ENCODE measurements at places on chromosomes 7 and 10.
A peak's percentile ranks its signal among the peaks of the same experiment; 100 is the strongest.

- DNase-seq: peak; percentile 34
Observed at GRCh38 chr7:14377646-14378266, 388.3 kb upstream of the ETV1 start.

DNA sequence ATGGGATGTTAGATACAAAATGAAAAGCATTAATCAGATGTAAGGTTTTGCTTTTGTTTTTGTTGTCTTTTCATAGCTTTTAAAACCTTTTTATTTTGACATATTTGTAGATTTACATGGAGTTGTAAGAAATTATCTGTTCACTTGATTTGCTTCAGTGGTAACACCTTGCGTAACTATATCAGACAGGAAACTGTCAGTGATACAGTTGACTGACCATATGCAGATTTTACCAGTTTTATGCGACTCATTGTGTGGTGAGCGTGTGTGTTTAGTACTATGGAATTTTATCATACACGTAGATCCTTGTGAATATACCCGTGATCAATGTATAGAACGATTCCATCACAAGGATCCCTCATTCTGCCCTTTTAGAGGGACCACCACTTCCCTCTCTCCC is 701.4 kb downstream of the SUGCT start:
- no peak for DNase-seq

GRCh38 chr7:15929411-15929810 is 242.9 kb upstream of the MEOX2 start:
- no peak for DNase-seq

GRCh38 chr10:69684981-69685353 is 54.9 kb downstream of the FAM241B start:
- DNase-seq: no peak

GRCh38 chr7:44667190-44667589 is 60.8 kb downstream of the OGDH start:
- DNase-seq: no peak

GRCh38 chr10:94018107-94018506 is 24.4 kb downstream of the PLCE1 start:
- no peak for DNase-seq

- no peak for DNase-seq
Observed at GRCh38 chr10:101304316-101304715, 49.6 kb upstream of the BTRC start.

GRCh38 chr10:99908512-99908911 is 101.2 kb downstream of the DNMBP start:
- peak; percentile 27 for DNase-seq

DNA sequence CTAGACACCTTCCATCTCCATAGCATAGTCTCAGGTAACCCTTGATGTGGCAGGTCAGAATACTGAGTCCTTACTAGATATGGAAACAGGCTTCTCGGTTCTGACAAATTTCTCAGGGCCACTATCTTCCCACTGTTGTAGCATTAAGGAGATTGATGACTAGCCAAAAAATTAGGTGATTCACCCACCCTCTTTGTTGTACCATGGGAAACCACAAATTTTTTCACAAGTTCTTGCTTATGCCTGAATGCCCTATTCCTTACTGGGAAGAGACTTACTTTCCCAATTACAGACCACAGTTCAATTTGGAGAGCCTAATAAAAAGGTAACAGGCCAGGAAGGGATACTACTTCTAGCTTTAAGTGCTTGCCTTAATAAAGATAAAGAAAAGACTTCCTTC is 948.8 kb downstream of the GRM8 start:
- no peak for DNase-seq

All from foreskin fibroblast (primary cell).